ENCODE measurements at places on chromosomes 13 and 19. TPM values are rescaled to one million over a fixed set of nuclear protein-coding genes. Genes with fewer than 3 reads are reported as not detected.

Gene ICAM4
- not detected for total RNA-seq

Gene NALCN
- 7.0 TPM for total RNA-seq

Gene KASH5
- total RNA-seq, result not detected

Gene ZNF682
- 1.2 TPM for total RNA-seq
